ENCODE measurements at places on chromosomes 7 and 10.

DNA sequence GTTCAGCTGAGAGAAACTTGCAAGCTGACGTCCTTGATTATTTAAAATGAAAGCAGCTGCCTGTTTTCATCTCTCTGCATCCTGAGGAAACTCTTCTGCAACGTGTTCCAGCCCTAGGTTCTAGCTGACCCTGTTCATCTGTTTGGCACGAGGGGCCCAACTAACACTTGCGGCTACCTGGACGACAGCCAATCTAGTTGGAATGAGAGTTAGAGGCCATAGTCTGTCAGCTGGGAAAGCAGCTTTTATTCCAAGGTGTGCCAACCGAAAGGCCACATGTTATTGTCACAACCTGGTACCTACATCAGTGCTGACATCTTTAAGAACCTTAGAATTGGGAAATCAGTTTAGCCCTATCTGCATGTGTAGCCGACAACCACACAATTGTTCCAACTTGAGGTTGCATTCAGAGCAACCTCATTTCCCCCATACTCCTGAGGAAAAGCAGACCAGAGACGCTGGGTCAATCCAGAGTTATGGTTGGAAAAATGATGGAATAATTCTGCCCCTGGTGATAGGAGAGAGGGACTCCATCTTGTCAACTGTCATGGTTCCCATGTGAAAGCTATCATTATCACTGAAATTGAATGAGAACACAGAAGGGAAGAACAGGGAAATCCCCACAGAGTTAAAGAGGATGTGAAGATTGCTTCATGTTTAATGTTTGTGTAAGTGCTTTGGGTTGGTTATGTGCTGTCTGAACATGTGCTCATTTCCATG lies 121.6 kb downstream of the EGFR start:
- DNase-seq, result peak; percentile 79

- DNase-seq, result no peak
These were observed 12.6 kb downstream of the MAFK start for GRCh38 chr7:1542841-1543747.

- no peak for DNase-seq
These were observed 171.6 kb downstream of the WDR37 start for GRCh38 chr10:1227510-1228402.

DNA sequence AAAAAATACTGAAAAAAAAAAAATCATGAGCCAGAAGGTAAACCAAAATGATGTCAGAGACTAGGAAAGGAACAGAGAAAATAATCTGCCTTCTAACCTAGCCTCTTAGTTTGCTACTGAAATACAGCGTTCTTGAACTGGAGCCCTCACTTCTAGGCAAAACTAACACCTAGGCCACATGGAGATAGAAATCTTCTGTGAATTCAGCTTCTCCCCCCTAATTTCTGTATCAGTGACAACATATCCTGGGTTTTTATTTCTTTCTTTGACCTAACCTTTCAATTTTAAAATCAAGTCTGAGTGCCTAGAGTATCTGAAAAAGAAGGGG lies 100.1 kb upstream of the GLCCI1 start:
- DNase-seq, result no peak

DNA sequence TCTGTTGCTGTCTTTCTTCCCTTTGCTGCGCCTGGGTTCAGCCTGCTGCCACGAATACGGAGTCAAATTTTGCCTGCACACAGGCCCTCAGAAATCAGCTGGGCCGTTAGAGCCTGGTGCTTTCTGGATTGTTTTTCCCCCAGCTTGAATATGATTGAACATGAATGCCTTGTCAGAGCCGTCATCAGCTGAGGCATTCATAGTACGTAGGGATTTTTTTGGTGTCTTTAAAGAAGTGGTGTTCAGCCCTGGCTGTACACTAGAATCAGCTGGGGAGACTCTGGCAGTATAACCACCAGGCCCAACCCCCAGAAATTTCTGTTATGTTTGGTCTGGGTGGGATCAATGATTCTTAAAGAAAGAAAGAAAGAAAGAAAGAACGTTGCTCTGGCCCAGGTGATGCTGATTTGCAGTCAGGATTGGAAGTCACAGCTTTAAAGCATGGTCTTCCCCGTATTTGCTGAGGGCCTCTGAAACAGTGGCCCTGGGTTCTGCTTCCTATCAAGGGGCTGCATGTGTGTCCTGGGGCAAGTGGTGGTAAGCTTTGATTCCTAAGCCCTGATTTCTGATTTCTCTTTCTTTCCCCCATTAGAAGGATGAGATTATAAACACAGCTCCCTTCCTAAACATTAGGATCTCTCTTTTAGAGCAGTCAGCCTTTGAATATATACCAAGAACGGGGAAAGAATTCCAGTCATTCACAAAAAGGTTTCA lies 24.7 kb downstream of the NUB1 start:
- DNase-seq, result no peak

DNA sequence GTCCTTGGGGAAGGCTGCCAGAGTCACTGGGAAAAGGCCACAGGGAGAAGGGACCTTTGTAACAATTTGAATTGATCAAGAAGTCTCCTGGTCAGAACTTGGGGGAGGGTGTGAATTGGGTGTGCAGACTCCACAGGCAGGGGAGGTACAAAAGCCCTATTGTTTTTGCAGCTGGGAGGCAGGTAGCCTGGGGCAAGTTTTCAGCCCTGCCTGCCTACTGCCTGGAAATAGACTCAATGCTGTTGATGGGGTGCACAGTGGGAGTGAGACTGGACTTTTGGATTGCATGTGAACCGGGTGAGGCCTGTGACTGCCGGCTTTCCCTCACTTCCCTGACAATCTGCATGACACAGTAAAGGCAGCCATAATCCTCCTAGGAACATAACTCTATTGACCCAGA lies 947.0 kb downstream of the REEP3 start:
- no peak for DNase-seq

DNA sequence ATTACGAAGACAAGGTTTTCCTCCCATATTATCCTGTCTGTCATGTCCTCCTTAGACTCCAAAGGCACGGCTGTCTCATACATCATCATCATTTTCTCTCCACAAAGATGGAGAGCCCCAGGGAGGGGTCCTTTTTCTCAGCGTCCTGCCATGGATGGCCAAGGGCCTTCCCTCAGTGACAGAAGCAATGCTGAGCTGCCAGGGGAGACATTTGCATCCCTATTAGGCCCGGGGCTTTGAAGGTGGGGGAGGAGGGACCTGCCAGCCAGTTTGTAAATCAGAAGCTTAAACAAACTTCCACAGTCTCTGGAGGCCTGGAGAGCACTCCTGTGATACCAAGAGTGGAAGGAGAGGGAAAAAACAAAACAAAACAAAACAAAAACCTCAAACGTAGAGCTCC lies 112.4 kb upstream of the ADO start:
- DNase-seq, result no peak

Measured in fibroblast of gingiva (primary cell).